ENCODE measurements at places on chromosomes 12 and 14.

- DNase-seq, result no peak
Measured at GRCh38 chr12:58443273-58443980, 476.9 kb downstream of the LRIG3 start.

- DNase-seq, result no peak
Measured at GRCh38 chr12:104570174-104570907, 113.6 kb downstream of the CHST11 start.

- DNase-seq, result no peak
Measured at GRCh38 chr12:57985685-57986084, 44.3 kb downstream of the ATP23 start.

DNA sequence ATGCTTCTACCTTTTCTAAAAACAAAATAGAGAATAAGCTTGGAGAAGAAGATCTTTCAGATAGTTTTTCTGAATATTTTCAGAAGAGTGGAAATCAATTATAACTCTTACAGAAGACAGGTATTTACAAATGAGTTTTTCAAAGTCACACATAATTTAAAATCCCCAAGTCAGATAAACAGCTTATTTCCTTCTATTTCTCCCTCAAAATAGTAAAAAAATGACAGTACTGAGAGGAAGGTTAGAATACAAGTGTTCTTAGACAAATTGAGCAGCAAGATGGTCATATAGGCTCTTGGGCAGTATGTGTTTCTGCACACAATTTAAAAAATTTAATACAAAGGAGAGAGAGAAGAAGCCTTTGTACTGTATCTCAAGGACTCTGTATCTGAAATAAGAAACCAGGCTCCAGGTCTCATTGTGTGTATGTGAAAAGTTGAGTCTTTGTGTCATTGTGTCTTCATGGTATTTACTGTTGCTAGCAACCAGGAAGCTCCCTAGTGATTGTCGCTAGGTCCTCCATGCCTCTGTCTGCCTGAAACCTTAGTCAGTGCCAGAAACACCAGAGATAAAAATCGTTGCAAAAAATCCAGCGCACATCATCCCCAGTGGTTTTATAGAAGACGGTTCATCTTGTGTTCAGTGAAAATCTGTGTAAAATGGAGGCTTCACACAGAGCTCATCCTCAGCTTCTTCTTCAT is 12.9 kb upstream of the TUBA1A start:
- no peak for DNase-seq

GRCh38 chr12:29427964-29428363 is 47.0 kb upstream of the ERGIC2 start:
- DNase-seq, result no peak
